ENCODE measurements at places on chromosomes 2 and 18.
A peak's percentile ranks its signal among the peaks of the same experiment; 100 is the strongest.

GRCh38 chr18:58186258-58186948, 142.4 kb downstream of the NEDD4L start:
- DNase-seq = no peak

DNA sequence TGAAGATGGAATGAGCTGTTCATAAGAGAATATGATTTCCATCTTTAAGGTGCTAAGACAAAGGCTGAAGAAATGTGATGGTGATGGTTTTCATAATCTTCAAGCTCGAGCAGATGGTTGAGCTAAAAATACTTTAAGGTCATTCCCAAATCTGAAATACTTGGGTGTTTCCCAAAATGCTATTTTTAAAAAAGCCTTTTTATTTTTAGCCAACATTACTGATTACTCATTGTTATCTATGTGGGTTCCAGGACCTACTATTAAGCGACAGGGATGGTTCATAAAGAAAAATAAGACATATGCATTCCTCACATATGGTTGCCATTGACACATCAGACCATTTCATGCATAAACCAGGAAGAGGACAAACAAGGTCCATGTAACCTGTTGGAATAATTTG, 298.5 kb downstream of the PLCL1 start:
- no peak for DNase-seq

- DNase-seq = no peak
Measured at GRCh38 chr2:86107031-86107430, 996 bp downstream of the PTCD3 start.

DNA sequence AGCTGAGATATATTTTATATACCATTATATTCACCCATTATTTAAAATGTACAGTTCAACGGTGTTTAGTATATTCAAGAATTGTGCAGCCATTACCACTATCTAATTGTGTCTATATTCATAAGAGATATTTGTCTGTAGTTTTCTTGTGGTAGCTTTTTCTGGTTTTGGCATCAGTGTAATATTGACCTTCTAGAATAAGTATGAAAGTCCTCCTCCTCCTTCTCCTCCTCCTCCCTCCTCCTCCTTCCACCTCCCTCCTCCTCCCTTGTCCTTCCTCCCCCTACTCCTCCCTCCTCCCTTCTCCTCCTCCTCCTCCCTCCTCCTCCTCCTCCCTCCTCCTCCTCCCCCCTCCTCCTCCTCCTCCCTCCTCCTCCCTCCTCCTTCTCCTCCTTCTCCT, 72.0 kb downstream of the MERTK start:
- DNase-seq = no peak

DNA sequence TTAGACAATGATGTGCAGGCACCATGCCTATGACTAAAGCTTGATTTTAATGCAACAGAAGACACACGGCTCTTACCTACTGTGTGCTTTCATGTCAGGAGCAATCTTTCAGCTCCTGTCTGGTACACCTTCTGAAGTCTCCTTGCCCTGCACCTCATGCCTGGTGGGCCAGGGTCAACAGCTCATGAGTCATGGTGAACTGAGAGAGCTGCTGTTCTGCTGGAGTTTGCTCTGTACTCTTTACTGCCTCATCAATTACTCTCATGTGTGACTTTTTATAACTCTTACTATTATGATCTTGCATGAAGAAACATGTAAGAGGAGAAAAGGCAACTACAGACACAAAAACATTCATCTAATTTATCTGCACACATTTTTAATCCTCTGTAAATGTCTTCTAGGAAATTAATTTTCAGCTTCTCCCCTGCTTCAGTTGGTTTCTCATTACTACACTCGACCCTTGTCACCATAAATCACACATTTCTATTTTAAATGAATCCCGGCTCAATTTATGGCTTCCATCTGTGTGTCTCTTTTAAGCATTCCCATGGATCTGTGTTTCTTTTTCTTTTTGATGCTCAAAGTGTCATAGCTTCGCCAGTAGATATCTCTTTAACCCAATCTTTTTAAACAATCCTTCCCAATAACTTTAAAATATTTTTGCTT, 9.7 kb downstream of the SERPINB7 start:
- DNase-seq = no peak

DNA sequence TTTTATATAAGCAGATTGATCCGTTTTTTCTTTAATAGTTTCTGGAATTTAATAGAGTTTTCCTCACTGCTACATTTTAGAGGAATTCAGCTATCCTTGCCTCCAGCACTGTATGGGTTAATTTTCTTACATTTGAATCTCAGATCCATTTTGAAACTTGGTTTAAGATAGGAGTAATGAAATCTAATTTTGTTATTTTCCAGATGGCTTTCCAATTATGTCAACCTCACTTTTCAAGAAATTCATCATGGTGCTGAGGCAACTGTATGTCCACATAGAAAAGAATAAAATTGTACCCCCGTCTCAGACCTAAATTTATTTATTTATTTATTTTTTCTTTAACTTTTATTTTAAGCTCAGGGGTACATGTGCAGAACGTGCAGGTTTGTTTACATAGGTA, 105.1 kb downstream of the EPB41L5 start:
- no peak for DNase-seq

DNA sequence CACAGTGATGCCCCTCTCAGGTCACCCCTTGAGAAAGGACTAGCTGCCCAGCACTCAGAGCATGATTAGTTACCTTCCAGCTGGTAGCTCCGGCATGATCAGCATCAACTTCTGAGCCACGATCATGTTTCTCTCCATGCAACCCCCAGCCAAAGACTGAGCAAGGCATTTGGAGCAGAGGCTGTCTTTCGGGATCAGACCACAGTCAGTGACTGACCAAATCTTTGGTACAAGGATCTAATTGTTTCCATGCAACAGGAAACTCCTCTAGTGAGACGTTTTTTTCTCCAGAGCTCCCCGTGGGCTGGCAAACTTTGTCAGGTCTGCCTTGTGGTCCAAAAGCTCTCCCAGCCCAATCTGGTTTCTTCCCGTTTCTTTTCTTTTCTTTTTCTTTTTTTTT, 244.3 kb downstream of the METTL4 start:
- no peak for DNase-seq

GRCh38 chr18:76443519-76444445, 51.3 kb downstream of the ZNF516 start:
- no peak for DNase-seq

GRCh38 chr2:101234169-101234938, 18.3 kb upstream of the CNOT11 start:
- no peak for DNase-seq

DNA sequence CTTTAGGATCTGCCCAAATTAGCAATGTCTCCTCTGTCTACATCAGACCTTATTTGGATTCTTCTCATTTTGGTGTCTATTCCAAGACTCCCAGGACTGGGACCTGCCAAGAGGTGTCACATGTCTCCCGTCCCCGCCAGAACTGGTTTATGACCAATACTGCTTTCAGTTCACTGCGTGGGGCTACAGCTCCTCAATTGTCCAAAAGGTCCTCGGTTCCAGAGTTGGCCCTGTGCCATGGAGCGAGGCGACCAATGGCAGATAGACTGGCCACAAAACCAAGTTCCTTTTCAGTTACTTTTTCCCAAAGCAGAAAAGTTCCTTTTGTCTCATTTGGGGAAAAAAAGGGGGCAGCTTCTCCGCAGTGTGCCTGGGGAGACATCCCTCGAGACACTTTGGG, 144.1 kb upstream of the ZNF236 start:
- DNase-seq = no peak

DNA sequence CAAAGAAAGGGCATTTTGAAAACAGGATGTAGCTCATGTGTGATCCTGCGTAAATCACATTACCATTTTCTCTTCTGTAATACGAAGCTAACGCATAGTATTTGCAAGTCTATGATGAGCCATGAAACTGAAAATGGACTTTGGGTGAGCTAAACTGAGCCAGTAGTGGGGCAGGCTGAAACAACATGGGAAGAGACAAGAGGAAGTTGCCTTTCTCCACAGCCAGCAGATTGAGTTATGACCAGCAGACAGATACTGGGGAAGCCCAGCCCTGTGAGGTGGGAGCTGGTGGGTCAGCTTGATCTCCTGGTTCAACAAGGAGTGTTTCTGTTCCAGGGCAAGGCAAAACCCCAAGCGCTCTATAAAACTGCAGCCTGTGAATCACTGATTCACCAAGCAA, 11.8 kb downstream of the CYRIA start:
- no peak for DNase-seq

- DNase-seq = peak; percentile 92
Measured at GRCh38 chr2:196586511-196586991, 53.0 kb upstream of the CCDC150 start.

DNA sequence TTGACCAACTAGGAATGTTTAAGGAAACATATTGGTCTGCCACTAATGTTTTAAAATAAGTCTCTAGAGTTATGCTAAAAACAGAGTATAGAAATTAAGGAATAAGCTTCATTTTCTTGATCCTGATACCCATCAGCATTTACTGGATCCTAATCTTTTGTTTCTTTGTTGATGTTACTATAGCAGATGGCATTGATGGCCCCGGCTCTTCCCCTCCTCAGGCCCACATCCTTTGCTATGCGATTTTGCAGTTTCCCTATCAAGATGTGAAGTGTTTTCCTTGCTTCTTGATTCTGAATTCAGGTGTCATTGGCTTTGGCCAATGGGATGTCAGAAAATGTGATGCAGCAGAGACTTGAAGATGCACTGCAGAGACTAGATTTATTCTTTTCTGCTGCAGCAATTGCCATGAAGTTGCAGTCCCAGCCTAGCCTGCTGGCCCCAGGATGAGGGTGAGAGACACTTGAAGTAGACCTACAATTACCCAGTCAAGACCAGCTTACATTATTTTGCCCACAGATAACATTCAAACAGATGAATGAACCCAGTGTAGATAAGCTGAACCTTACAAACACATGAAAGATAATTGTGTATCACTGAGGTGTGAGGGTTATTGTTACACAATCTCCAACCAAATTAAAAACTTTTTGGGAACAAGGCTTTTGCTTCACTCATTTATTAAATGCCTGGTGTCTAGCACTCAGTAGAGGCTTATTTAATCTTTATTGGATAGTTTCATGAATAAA, 115.2 kb upstream of the ITGA4 start:
- no peak for DNase-seq

- DNase-seq = peak; percentile 99
Measured at GRCh38 chr2:215698566-215698965, 262.7 kb upstream of the FN1 start.

DNA sequence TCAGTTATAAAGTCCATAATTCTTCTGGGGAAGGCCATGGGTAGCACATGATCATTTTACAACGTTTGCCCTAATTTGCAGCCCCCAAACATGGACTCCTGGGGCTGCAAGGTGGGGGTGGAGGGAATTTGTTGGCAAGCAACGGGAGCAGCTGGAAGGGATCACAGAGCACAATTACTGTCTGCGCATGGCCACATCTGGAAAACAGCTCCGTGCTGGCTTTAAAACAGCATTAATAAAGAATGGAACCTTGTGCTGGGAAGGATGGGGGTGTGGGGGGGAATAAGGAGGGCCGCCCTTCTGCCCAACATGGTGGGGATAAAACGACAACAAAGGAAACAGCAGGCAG, 60.9 kb upstream of the SLC14A2 start:
- DNase-seq = no peak

- no peak for DNase-seq
Measured at GRCh38 chr2:160507046-160507407, 13.4 kb upstream of the RBMS1 start.

DNA sequence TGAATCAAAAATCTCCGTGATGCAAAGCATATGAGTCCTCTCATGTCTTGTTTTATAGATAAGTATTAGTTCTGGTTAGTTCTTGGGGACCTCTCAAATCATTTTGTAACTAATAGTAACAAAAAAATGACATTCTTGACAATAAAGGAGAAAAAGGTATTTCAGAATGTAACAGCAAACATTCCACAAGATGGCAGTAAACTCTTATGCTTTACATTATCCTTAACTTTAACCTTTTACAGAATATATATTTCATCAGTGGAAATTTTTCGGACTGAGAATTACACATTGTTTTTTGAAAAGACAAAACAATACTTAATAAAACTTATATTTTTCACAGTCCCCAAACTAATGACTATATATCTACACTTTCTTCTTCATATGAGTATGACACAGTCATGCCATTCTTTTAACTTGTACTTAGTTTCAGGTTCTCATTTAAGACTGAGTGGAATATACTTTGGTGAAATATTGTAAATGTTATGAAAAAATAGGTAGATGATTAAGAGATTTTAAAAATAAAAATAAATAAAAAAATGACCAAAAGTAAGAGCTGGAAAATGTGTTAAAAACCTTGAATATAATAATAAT, 142.9 kb upstream of the NXPH2 start:
- DNase-seq = peak; percentile 34

GRCh38 chr2:46461011-46461674, 18.2 kb upstream of the TMEM247 start:
- DNase-seq = peak; percentile 45

DNA sequence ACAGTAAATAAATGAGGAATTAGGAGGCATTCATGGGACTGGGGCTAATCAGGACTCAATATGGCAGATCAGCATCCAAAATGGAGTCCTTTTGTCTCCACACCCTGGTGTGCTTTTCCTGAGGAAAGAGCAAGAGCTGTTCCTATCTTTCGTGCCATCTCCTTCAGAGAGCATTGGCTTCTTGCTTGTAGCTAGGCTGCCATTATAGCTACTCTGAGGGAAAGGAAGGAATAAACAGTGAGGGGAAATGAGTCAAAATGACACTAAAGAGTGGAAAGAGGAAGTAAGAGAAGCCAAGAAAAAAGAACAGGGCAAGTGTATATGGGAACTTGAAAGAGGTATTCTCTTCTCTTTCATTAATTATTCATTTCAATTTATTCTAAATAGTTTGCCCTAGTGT, 8.4 kb upstream of the NMI start:
- no peak for DNase-seq

- DNase-seq = peak; percentile 93
Measured at GRCh38 chr2:100742277-100743254, 77.4 kb upstream of the NPAS2 start.

DNA sequence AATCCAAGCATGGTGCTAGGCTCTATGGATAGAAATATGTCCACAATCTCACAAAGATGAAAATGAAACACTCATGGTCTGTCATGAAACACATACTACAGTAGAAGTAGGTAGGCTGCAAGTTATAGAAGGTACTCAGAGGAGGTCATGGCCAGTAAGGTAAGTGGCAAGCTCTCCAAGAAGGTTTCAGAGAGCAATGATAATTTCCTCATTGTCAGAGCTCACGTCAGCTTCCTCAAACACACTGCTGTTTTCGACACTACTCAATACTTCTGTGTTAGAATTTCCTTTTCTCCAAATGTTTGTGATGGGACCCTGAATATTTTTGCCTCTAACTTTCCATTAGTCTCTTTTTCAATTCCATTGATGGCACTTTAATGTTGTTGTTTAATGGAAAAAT, 25.5 kb downstream of the CCDC141 start:
- DNase-seq = no peak

DNA sequence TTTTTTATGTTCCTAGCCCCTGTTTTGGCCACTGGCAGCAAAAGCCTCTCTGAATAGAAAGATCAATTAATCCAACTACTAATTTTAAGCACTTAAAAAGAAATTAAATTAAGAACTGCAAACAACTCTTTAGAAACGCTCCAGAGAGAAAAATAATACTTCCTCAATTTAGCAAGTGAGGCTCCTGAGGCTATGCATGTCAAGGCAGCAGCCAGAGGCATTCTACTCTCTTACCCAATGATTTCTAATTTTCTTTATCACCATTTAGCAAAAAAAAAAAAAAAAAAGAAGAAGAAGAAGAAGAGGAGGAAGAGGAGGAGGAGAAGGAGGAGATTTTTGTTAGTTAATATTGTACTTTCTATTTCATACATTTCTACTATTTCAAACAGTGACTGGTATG, 68.5 kb downstream of the TMEM237 start:
- DNase-seq = no peak

- DNase-seq = no peak
Measured at GRCh38 chr2:71562518-71562917, 109.2 kb downstream of the DYSF start.

Data from astrocyte of the cerebellum (primary cell).